Upper lobe of right lung (tissue), 1 donor: ENCODE measurements at places on chromosomes 4 and X.

- no peak for DNase-seq
These were observed 145.9 kb downstream of the OPHN1 start for GRCh38 chrX:68287419-68287818.

DNA sequence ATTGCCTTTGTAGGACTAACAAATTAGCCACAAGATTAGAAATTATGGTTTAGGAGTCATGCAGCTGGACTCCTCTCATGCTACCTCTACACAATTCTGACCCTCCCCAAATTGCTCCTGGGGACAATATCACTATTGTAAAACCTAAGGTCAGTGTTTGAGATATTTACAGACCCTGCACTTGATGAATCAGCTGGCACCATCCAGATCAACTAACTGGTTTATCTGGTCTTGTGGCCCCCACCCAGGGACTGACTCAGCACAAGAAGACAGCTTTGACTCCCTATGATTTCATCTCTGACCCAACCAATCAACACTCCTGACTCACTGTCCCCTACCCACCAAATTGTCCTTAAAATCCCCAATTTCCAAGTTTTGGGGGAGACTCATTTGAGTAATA is 192.4 kb downstream of the STPG2 start:
- DNase-seq: no peak

DNA sequence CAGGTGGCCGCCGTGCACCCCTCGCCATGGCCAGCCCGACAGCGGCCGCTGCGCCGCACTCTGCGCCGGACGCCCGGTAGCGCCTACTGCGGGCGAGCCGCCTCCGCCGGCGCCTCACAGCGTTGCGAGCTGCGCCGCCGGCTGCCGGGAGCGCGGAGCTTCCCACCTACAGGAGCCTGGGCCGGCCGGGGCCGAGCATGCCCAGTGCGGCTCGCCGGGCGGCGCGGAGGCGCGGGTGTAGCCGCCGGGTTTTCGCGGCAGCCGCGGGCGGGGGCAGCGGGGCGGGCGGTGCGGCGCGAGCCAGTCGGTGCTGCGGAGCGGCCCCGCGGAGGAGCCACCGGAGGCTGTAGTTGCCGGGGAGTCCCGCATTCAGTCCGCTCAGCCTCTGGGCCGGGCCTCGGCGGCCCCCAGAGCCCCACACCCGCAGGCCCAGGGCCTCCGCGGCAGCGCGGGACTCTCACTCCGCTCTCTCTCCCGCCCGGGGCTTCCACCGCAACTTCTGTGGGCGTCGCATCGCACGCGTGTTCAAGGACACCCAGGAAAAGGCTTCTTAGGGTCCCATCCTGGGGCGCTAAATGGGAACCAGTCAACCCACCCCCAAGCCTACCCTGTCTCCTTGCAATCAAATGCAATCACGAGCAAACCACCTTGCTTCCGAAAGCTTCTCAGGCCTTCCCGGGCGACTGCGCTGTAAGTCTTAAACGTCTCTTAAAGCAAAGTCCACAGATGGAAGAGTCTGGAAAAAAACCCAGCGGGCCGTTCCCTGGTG is at the start of gene MFAP3L:
Gene MFAP3L (minus strand): TSS at position 143 of the 769 bp plus-strand sequence. CDS start 20,518 bp downstream, outside the sequence.
- peak; percentile 95 for DNase-seq

DNA sequence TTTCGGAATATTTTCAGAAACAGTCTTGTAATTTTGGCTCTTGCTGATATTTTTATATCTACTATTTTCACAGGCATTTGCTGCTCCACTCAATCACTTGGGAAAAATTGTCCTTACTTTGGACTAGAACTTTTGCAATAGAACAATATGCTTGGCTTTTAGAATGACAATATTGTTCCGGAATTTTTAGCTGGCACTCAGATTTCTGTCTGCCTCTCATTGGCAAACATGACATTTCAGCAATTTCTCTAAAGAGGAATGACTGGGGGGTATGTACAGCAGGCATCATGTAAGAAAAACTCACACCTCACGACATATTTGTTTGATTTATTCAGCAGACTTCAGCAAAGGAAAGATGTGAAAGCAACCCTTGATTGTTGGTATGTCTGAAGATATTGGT is 243.6 kb upstream of the GPRIN3 start:
- no peak for DNase-seq

DNA sequence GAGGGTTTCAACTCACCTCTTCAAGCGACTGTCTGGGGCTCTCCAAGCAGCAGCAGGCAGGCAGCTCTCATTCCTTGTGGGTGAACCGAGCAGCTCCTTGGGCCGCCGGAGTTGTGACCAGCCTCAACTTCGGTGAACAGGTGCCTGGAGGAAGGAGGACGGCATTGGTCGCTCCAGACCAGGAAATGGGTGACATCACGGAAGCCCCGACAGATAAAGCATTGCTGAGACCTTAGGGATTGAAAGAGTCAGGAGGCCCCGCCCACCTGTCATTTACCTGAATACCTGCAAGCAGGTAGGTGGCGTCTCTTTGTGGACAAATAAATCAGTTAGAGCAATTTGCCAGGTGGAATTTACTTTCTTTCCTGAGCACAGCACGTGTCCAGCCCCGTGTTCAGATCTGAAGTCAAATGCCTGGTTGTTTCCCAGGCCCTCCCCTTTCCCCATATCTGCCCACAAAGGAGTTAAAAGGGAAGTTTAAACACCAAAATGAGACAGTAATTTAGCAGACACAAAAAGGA is at the start of gene LNX1:
Gene LNX1 (minus strand): TSS at position 115 of the 521 bp plus-strand sequence. CDS start 17,484 bp downstream, outside the sequence.
- DNase-seq: peak; percentile 87

- no peak for DNase-seq
These were observed 100.1 kb upstream of the KLF3 start for GRCh38 chr4:38563707-38564495.

DNA sequence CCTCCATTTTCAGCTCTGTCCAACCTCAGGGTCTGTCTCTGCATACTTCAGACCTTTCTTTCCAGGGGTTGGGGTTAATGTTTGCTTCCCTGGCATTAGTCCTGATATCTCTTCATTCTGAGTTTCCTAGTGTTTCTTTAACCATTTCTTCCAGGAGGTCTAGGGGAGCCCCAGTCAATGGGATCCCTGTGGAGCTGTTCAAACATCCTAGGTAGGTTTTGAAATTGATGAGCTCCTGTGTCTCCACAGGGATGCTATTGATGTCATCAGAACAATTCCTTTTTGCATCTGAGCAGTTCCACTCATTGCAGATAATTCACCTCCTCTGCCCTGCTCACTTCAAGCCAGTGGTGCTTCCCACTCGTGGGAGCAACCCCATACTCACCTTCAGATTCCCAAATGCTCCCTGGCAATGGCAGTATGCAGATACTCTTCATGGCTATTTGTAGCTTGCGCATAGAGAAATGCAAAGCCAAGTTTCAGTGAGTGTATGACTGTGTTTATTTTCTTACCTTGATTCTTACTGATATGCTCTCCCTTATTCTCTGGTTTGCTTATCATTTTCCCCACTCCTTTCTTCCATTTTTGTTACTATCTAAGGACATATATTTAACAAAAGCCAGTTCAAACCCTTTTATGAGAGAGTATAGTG is 33.7 kb upstream of the LIMCH1 start:
- DNase-seq: no peak

DNA sequence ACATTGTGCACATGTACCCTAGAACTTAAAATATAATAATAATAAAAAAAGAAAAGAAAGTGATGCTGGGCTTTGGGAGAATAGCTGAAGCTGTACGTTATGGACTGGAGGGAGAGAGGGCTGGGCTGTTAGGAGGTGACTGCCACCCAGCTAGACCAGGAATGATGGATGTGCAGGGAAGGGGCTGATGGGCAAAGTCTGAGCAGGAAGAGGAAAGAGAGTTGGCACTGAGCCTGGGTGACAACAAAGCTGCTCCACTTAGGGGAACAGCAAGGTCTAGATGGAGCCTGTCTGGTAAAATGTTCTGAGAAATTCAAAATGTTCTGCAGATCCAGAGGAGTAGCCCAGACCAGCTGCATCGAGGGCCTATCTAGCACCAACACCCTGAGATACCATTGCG is 32.3 kb downstream of the MED28 start:
- no peak for DNase-seq

GRCh38 chr4:25970226-25970675 is 56.2 kb downstream of the SMIM20 start:
- DNase-seq: peak; percentile 68

- DNase-seq: no peak
These were observed 162.7 kb upstream of the SLC7A11 start for GRCh38 chr4:138404801-138405200.

DNA sequence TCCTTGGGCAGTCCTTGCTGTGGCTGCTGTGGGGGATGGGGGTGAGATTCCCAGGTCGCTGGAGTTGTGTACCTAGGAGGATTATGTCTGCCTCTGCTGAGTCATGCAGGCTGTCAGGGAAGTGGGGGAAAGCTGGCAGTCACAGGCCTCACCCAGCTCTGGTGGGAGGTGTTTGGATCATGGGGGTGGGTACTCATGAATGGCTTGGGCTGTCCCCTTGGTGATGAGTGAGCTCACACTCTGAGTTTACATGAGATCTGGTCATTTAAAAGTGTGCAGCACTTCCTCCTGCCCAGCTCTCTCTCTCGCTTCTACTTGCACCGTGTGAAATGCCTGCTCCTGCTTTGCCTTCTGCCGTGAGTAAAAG is 24.6 kb upstream of the PDLIM3 start:
- DNase-seq: no peak

GRCh38 chrX:36534900-36535299 is 473.3 kb upstream of the FAM47C start:
- DNase-seq: no peak

- no peak for DNase-seq
These were observed 34.0 kb downstream of the BMP2K start for GRCh38 chr4:78809928-78810835.

- DNase-seq: no peak
These were observed 61.0 kb downstream of the HPRT1 start for GRCh38 chrX:134520860-134521390.

GRCh38 chr4:69816236-69816635 is 43.7 kb downstream of the SULT1E1 start:
- no peak for DNase-seq

- no peak for DNase-seq
These were observed 325.5 kb downstream of the PCDH18 start for GRCh38 chr4:137206781-137207180.
